HTR-8/SVneo (cell line): ENCODE measurements at places on chromosomes 1 and 21.

- DNase-seq: no peak
Observed at GRCh38 chr1:21220815-21221214, 44.1 kb upstream of the EIF4G3 start.

- no peak for DNase-seq
Observed at GRCh38 chr1:8439015-8439702, 121.2 kb downstream of the SLC45A1 start.

- no peak for DNase-seq
Observed at GRCh38 chr1:2133879-2134215, 60.7 kb downstream of the FAAP20 start.

DNA sequence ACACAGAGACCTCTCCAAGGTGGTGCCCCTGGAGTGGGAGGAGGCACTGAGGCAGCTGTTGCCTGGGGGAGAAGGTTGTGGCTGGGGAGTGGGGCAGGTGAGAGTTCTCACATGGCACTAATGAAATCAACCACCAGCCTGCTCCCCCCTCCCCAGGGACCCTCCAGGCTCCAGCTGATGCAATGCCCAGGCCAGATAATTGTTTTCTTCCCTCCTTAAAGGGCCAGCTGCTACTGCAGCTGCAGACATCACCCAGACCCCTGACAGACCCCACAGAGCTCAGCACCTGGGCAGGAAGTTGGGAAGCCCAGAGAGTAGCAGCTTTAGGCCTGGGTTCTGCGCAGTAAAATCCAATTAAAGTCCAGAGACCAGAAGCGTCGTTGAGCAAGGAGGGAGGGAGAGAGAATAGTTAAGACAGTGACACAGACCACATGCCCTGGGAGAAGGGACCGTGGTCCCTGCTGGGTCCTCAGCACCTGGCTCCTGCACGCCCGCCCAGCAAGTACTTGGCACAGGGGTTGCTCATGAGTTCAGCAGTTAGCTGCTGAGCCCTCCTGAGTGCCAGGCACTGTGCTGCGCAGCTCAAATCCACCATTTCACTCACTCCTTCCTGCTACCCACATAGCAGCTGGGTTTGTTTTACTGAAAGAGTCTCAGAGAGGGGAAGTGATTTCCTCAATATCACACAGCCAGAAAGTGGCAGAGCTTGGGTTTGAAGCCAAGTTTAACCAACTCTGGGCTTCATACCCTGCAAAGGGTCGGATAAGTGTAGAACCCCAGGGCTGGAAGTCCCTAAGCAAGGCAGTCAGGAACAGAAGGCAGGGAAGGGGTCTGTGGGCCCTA lies 1.9 kb downstream of the RIMS3 start:
- DNase-seq: no peak

- DNase-seq: no peak
Observed at GRCh38 chr1:230117694-230118093, 50.7 kb downstream of the GALNT2 start.

- no peak for DNase-seq
Observed at GRCh38 chr1:98969798-98970490, 34.7 kb downstream of the PLPPR5 start.

DNA sequence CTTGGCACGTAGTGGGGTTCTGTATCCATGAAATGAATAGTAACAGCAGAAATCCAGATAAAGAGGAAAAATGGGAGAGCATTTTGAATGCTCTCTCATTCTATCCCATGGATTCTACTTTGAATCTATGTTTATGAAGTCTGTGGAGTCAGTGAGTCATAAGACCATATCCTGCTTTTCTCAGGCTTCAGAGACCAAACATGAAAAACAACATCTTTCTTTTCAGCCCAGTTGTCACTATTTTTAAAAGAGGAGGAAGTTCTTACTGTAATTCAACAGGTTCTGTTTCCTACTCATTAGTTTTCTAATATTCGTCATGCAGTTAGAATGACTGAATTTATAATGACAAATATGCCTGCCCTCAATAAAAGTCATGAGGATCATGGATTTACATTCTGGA lies 39.4 kb upstream of the CD55 start:
- DNase-seq: no peak

DNA sequence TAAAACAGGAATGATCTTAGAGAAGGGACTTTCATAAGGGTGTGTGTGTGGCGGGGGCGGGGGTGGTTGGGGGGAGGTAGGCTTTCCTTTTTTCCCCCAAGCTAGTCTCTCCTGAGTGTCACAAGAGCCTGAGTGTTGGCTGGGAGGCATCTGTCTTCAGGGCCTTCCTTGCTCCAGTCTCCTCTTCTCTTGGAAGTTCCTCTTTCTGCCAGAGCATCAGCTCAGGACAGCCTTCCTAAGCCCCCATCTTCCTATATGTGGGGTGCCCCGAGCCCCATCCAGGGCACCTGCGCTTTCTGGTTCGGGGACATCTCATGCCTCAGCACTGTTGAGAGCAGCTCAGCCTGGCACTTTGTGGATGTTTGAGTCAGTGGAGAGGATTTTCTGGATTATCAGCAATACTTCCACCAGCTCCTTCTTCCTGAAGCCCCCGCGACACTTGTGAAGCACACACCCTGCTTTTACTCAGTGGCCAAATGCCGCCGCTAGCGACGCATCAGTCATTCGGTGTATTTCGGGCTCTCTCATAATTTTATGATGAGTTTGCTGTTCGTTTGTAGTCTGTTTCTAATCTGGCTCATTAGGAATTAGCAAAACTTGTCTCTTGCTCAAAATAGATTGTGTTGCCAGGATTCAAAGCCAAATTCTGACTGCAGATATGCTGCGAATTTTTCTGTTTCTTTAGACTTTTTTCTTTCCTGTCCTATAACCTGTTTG lies 61.7 kb downstream of the GALNT2 start:
- no peak for DNase-seq

GRCh38 chr1:153140484-153140883 lies 10.2 kb downstream of the SPRR2G start:
- DNase-seq: no peak

DNA sequence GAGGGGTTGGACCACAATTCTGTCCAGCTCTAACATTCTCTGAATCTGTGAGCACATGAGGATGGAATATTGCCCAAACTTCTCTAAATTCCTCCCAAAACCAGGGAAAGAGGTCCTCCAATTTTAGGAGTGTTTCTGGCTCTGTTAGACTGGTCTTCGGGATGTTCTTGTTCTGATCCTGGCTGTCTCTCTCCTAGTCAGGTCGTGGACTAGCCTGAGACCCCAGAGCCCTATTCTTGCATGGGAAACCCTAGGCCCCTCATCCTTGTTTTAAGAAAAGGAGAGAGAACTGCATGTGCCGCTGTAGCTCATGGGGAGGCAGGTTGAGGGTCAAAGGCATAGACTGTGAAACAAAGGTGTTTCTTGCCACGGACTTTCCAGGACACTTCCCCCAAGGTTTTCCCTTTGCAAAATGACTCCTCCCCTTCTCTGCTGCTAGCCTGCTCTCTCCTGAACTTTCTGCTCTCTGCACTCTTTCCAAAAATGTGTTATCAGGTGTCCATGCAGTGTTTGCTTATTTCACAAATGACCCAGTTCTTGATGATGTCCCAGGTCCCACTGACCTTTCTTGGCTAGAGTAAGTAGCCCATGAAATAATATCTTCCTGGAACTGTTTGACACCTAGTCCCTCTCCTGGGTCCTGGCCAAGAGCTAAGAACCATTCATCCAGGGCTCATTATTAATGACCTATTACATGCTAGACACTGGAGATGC lies 29.3 kb upstream of the RD3 start:
- no peak for DNase-seq

GRCh38 chr1:205748403-205749233 lies 1.4 kb downstream of the NUCKS1 start:
- no peak for DNase-seq

- DNase-seq: peak; percentile 97
Observed at GRCh38 chr1:227759341-227760300, 24.4 kb downstream of the SNAP47 start.

DNA sequence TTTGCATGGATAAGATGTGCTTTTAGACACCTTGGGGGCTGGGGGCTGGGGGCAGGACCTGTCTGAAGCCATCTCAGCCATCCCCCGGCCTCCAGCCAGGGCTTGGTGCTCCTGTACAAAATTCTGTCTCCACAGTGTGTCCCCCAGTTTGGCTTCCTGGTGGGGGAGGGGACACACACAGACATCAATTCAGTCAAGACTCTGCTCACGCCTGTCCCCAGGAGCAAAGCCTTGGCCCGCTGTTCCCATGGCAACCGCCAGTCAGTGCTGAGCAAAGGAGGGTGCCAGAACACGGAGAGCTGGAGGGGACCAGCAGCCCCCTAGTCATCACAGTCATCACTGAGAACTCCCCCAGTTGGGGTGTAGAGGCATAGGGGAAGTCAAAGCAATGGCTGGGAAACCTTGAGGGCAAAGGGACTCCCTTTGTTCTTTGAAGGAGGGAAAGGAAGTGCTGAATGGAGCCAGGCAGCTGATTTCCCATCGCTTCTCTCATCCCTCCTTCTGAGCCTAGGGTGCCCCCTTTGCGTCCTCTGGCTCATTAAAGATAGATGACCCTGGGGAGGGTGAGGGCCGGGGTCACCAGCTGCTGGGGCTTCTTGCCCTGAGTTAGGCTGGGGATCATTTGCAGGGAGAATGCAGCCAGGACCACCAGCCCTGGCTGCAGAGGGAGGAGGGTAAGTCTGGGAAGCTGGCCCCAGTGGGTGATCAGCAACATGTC lies 134.9 kb upstream of the IPO9 start:
- DNase-seq: no peak

GRCh38 chr1:203296460-203297073 lies 8.8 kb upstream of the BTG2 start:
- no peak for DNase-seq

- no peak for DNase-seq
Observed at GRCh38 chr1:39643705-39644104, 4.3 kb upstream of the HEYL start.

DNA sequence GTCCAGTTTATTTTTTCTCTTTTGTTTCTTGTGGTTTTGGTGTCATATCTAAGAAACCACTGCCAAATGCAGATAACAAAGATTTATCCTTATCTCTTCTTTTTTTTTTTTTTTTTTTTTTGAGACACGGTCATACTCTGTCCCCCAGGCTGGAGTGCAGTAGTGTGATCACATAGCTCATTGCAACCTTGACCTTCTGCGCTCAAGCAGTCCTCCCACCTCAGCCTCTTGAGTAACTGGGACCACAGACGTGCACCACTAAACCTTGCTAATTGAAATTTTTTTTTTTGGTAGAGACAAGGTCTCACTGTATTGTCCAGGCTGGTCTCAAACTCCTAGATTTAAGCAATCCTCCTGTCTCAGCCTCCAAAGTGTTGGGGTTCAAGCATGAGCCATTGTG lies 8.9 kb downstream of the SLC66A1 start:
- no peak for DNase-seq

- DNase-seq: no peak
Observed at GRCh38 chr1:8604041-8604945, 213.1 kb downstream of the RERE start.
